ENCODE measurements at places on chromosomes 3 and 15.

GRCh38 chr15:41445399-41445798, 28.5 kb downstream of the RTF1 start:
- DNase-seq, result no peak

DNA sequence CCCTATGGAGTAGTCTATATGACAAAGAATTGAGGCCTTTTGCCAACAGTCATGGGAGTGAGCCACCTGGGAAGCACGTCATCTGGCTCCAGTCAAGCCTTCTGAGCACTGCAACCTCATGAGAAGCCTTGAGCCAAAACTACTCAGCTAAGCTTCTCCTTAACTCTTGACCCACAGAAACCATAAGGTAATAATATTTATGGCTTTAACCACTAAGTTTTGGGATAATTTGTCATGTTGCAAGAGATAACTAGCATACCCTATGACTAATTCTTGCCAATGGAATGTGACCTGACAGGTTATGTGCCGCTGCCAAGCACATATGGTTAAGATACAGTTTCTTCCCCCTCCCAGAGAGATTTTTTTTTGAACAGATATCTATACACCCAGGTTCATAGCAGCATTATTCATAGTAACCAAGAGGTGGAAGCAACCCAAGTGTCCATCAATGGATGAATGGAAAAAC, 11.8 kb upstream of the SLC6A11 start:
- no peak for DNase-seq

GRCh38 chr15:79282371-79283251, at the start of gene ANKRD34C:
Gene ANKRD34C (plus strand): TSS chr15:79282722. CDS start chr15:79293285, 10,563 bp downstream.
- no peak for DNase-seq

- no peak for DNase-seq
Observed at GRCh38 chr3:180306155-180306554, 269.4 kb upstream of the PEX5L start.

- no peak for DNase-seq
Observed at GRCh38 chr3:72003936-72004335, 219.0 kb upstream of the PROK2 start.

- DNase-seq, result no peak
Observed at GRCh38 chr3:139311557-139311956, 32.3 kb upstream of the MRPS22 start.

DNA sequence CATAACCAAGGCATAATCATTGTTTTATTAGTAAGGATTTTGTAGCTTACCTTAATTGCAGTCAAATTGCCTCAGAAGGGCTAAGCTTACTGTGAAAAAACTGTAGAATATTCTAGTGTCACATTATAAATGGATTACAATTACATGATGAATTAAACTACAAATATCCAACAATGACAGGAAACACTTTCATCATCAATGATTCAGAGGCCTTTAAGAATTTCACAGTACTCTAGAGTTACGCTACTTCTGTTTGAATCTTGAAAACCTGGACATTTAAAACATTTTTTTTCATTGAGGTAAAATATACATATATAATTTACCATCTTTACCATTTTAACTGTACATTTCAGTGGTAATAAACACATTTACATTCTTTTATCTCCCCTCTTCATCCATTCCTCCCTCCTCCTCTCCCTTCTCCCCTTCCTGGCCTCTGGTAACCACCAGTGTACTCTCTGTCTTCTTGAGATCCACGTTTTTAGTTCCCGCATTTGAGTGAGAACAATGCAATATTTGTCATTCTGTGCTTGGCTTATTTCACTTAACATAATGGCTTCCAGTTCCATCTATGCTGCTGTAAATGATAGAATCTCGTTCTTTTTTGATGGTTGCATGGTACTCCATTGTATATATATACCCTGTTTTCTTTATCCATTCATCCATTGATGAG, 54.7 kb downstream of the GJD2 start:
- no peak for DNase-seq

GRCh38 chr15:71083349-71083748, 31.9 kb upstream of the THSD4 start:
- DNase-seq, result no peak

GRCh38 chr15:49620199-49620598, 419 bp downstream of the FAM227B start:
- no peak for DNase-seq

DNA sequence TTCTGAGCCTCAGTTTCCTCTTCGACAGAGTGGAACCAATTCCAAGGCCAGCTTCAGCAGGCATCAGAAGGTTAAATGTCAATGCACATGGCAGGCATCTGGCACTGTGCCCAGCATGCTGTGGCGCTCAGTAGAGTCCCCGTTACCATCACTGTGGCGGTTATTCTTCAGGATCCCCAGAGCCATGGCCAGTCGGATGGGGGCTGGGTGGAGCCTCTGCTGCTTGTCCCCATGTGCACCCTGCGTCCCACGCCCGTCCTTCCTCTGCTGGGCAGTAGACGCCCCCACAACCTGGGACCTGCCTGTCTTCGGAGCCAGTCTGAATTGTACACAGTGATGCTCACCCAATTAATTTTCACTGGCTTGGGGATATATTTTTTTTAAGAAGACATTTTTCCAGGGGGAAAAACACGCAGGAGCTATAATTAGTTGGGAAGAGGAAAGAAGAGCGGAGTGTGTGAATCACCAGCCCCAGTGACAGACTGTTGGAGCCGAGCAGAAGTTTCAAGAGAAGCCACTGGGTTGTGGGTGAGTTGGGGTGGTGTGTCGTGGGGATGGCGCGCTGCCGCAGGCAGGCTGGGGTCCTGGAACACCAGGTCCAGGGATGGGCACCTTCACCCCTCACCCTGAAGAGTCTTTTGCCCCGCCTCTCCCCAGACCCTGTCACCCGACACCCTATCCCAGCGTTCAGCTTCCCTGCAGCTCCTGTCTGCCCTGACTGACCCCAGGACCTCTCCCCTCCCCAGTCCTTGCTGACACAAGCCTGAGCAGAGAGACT, 26.8 kb upstream of the RPL29 start:
- DNase-seq, result no peak

- DNase-seq, result no peak
Observed at GRCh38 chr3:88142094-88142624, 7.6 kb upstream of the C3orf38 start.

All from neuronal stem cell (in vitro differentiated cells).